Colonic mucosa (tissue), 4 donors: ENCODE measurements at places on chromosomes 5 and 9.

- no peaks in the 10 kb centered on the region for H3K27me3 ChIP-seq
- H3K4me1 ChIP-seq = no peaks in the 10 kb centered on the region
- H3K4me3 ChIP-seq = no peak overlapping the region
- no peak overlapping the region for H3K27ac ChIP-seq
Observed at GRCh38 chr9:98518556-98518955, 190.2 kb downstream of the GABBR2 start.

- no peak overlapping the region for H3K4me3 ChIP-seq
- H3K27me3 ChIP-seq = no peaks in the 10 kb centered on the region
- H3K36me3 ChIP-seq = no peaks in the 10 kb centered on the region
- DNase-seq = no peak
Observed at GRCh38 chr5:179141867-179142266, 81.7 kb downstream of the ZNF354C start.

DNA sequence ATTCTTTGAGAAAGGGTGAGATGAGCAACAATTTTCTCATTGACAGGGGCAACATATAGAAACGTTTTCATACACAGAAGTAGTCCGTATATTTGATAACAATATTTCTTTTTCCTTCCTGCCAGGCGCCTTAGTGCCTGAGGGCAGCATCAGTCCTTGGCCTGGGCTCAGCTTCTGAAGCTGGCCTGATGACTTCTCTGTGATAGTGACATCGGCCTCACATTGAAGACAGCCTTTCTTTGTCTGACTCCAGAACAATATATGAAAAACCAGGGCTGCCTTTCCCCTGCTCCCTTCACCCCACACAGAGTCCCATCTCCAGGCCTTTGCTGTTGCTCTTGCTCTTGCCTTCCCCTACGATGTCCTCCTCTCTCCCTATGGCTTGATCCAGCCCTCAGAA lies 24.1 kb upstream of the TCOF1 start:
- H3K36me3 ChIP-seq = no peaks in the 10 kb centered on the region
- H3K4me3 ChIP-seq = no peak overlapping the region
- no peaks in the 10 kb centered on the region for H3K27me3 ChIP-seq
- no peaks in the 10 kb centered on the region for H3K4me1 ChIP-seq

- no peaks in the 10 kb centered on the region for H3K27me3 ChIP-seq
- no peak overlapping the region for H3K27ac ChIP-seq
- DNase-seq = peak; percentile 70
- H3K4me1 ChIP-seq = no peaks in the 10 kb centered on the region
- no peak overlapping the region for H3K4me3 ChIP-seq
Observed at GRCh38 chr9:18442629-18443491, 31.1 kb upstream of the ADAMTSL1 start.

GRCh38 chr5:143442385-143442784 lies 38.9 kb upstream of the NR3C1 start:
- H3K4me1 ChIP-seq = no peaks in the 10 kb centered on the region
- no peak for DNase-seq
- no peak overlapping the region for H3K4me3 ChIP-seq
- H3K27me3 ChIP-seq = no peaks in the 10 kb centered on the region

GRCh38 chr9:18268381-18268780 lies 205.6 kb upstream of the ADAMTSL1 start:
- H3K4me1 ChIP-seq = no peaks in the 10 kb centered on the region
- no peaks in the 10 kb centered on the region for H3K27me3 ChIP-seq
- no peak overlapping the region for H3K27ac ChIP-seq
- DNase-seq = no peak
- no peaks in the 10 kb centered on the region for H3K36me3 ChIP-seq
- no peak overlapping the region for H3K4me3 ChIP-seq

DNA sequence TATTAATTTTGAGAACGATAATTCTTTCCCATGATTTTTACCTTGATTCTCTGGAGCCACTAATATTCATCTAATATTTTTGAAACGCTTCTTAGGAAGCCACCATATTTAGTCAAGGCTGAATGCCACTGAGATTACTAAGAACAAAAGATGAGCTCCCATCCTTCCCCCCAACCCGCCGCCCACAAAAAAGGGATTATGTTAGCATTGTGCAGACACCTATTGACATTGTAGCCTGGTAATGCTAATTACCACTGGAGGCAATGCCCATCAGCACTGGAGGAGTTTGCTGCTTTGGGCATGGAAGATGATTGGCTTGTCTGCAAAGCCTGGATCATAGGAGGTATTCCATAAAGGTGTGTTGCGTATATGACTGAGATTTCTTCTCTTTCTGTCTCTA lies 739.1 kb upstream of the WWC1 start:
- DNase-seq = no peak
- no peaks in the 10 kb centered on the region for H3K27me3 ChIP-seq
- no peak overlapping the region for H3K4me3 ChIP-seq
- no peak overlapping the region for H3K27ac ChIP-seq

GRCh38 chr5:176768174-176768970 lies 42.0 kb upstream of the UNC5A start:
- no peaks in the 10 kb centered on the region for H3K4me1 ChIP-seq
- DNase-seq = peak; percentile 9
- H3K27ac ChIP-seq = no peak overlapping the region
- H3K27me3 ChIP-seq = no peaks in the 10 kb centered on the region
- no peaks in the 10 kb centered on the region for H3K36me3 ChIP-seq

GRCh38 chr5:177382423-177383029 lies 1.7 kb upstream of the SLC34A1 start:
- no peak for DNase-seq
- H3K4me1 ChIP-seq = no peaks in the 10 kb centered on the region
- H3K27ac ChIP-seq = no peak overlapping the region
- no peaks in the 10 kb centered on the region for H3K27me3 ChIP-seq
- no peak overlapping the region for H3K4me3 ChIP-seq

DNA sequence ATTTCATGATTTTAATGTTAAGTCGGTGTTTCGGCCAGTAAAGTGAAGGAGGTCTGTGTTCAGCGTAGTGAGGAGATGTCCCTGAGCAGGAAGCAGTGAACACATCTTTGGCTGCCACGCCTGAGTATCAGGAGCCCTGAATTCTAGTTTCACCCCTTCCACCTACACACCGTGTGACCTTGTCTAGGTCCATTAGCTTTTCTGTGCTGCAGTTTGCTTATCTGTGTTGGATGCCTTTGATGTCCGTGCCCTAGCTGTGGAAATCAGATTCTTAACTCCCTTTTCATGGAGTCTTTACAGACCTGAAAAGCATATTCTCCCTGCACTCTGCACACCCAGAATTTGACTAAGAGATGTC lies 601 bp downstream of the FBXO38 start:
- H3K4me3 ChIP-seq = peak overlapping the region; percentile 76
- H3K27me3 ChIP-seq = no peaks in the 10 kb centered on the region
- DNase-seq = no peak
- no peaks in the 10 kb centered on the region for H3K36me3 ChIP-seq
- peak overlapping the region; percentile 84 for H3K27ac ChIP-seq

DNA sequence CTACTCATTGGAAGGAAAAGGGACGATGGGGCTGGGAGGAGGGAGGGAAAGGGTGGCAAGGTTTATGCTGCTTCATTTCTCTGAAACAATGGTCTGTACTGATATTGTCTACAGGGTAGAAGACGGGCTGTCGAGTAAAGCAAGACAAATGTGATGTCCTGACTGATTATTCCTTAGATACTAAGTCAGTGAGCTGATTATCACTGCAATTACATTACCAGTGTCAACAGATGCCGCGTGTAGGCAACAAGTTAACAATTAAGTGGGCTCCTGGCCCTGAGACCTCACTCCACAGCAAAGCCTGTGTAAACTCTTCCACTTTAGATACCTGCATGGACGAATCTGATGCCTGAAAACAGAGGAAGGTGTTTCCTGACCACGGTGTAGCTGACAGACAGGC lies 602.8 kb downstream of the IRX1 start:
- H3K36me3 ChIP-seq = no peaks in the 10 kb centered on the region
- H3K4me1 ChIP-seq = no peaks in the 10 kb centered on the region
- H3K27ac ChIP-seq = no peak overlapping the region
- H3K4me3 ChIP-seq = no peak overlapping the region

DNA sequence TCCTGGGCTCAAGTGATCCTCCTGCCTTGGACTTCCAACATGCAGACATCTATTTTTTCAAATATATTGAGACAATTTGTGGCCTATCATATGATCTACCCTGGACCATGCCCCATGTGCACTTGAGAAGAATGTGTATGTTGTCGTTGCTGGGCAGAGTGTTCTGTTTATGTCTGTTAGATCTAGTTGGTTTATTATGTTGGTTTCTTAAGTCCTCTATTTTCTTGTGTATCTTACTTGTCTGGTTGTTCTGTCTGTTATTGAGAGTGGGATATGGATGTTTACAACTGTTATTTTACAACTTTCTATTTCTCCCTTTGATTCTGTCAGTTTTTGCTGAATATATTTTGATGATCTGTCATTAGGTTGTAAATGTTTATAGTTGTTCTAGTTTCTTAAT lies 10.2 kb upstream of the TMEM171 start:
- H3K27ac ChIP-seq = no peak overlapping the region
- H3K27me3 ChIP-seq = no peaks in the 10 kb centered on the region
- no peaks in the 10 kb centered on the region for H3K4me1 ChIP-seq
- H3K36me3 ChIP-seq = no peaks in the 10 kb centered on the region

GRCh38 chr9:73701415-73702057 lies 549.9 kb downstream of the ANXA1 start:
- H3K27me3 ChIP-seq = no peaks in the 10 kb centered on the region
- no peak for DNase-seq
- no peaks in the 10 kb centered on the region for H3K4me1 ChIP-seq
- H3K27ac ChIP-seq = no peak overlapping the region
- no peaks in the 10 kb centered on the region for H3K36me3 ChIP-seq
- no peak overlapping the region for H3K4me3 ChIP-seq

DNA sequence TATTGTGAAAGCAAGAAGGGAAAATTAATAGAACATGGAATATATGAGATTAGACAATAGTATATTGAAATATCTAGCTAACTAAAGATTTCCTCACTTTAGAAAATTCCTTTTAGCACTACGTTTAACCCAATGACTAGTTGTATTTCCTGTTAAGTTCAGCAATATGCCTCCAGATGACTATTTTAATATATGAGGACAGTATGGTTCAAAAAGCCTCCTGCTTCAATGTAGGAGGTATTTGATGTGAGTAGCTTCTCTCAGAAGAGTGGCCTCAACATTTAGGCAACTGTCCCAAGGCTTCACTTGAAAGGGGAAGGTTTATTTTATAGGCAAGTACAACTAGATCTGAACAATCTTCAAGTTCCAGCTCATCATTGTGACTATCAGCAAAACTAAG lies 2.0 kb upstream of the MEF2C start:
- H3K27me3 ChIP-seq = no peaks in the 10 kb centered on the region
- H3K27ac ChIP-seq = peak overlapping the region; percentile 17
- no peak overlapping the region for H3K4me3 ChIP-seq

DNA sequence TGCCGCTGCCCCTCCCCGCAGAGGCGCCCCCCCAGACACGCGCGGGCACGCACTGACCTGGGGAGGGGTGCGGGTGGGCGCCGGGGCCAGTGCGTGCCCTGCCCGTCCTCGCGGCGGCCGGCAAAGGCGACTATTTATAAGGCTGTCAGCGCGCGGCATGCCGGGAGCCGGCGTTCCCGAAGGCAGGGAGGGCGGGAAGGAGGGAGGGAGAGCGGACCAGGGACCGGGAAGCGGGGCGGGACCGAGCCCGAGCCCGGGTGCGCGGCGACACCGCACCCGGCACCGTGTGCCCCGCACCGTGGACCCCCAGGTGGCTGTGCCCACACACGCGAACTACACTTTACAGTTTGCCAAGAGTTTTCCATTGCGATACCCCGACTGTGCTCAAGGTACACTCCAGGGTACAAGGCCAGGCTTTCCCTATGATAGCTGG lies at the start of gene AK1:
Gene AK1, minus strand, starts transcription at position 110 of the 433 bp plus-strand sequence. CDS start 3,058 bp downstream, outside the sequence.
- peak within 1 kb of the TSS; percentile 51 for H3K4me3 ChIP-seq
- peak within 1 kb of the TSS; percentile 56 for H3K27ac ChIP-seq
- H3K4me1 ChIP-seq = peaks cover 23% of the 10 kb centered on the region

DNA sequence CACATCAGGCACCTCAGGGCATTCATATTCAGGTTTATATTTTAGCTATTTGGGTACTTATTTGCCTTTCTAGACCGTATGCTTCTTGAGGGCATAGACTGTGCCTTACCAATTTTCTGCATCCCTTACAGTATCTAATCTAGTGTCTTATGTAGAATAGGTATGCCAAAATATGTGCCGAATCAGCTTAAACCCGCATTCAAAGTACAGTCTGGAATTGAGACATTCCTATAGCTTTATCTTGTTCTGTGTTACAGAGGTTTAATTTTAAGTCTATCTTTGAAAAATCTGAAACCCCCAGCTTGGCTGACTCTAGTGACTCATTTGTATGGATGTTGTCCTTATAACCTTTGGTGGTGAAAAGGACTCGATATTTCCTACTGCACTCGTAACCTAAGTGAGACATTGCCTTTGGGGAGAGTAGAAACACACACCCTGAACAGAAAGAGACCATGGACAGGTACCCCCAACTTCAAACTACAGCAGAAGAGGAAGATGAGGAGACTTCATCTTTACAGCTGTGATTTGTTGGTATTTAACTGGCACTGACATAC lies 27.0 kb upstream of the TMOD1 start:
- H3K27ac ChIP-seq = no peak overlapping the region
- no peaks in the 10 kb centered on the region for H3K27me3 ChIP-seq
- H3K4me1 ChIP-seq = no peaks in the 10 kb centered on the region
- no peak overlapping the region for H3K4me3 ChIP-seq

GRCh38 chr9:34551751-34552605 lies 29.2 kb upstream of the ENHO start:
- DNase-seq = no peak
- no peak overlapping the region for H3K4me3 ChIP-seq
- H3K27me3 ChIP-seq = no peaks in the 10 kb centered on the region
- H3K36me3 ChIP-seq = no peaks in the 10 kb centered on the region

- no peaks in the 10 kb centered on the region for H3K36me3 ChIP-seq
- no peak overlapping the region for H3K27ac ChIP-seq
- no peaks in the 10 kb centered on the region for H3K4me1 ChIP-seq
- no peak for DNase-seq
- no peak overlapping the region for H3K4me3 ChIP-seq
Observed at GRCh38 chr9:123131258-123131657, 97.8 kb downstream of the GPR21 start.

- no peak overlapping the region for H3K27ac ChIP-seq
- peaks cover 27% of the 10 kb centered on the region for H3K36me3 ChIP-seq
- no peak for DNase-seq
- H3K4me1 ChIP-seq = no peaks in the 10 kb centered on the region
Observed at GRCh38 chr5:151047814-151048425, 27.5 kb downstream of the GPX3 start.

DNA sequence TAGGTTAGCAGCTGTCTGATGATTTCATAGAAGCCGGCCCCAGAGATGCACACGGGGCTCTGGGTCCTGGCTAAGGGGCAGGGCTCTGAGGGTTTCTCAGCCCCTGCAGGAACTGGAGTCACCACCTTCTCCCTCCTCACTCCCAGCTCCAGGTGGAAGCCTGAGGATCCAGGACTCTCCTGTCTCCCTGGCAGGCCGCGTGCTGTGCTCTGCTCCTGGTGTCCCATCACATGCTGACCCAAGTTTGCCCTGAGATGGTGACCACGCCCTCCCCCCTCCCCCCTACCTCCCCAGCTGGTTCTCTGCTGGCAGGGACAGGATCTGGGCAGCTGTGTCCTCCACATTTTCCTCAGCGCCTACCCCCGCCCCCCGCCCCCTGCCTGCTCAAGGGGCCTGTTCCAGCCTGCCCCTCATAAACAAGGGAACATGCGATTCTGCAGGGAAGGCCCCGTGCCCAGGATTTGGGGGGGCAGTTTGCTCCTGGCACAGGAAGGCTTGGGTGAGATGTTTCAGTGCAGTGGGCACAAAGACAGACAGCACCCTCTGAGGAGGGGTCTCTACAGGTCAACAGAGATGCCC lies 87.4 kb downstream of the PSD2 start:
- no peak overlapping the region for H3K27ac ChIP-seq
- no peaks in the 10 kb centered on the region for H3K27me3 ChIP-seq
- H3K36me3 ChIP-seq = no peaks in the 10 kb centered on the region
- H3K4me3 ChIP-seq = no peak overlapping the region
- H3K4me1 ChIP-seq = no peaks in the 10 kb centered on the region
- DNase-seq = no peak
